ENCODE measurements at places on chromosomes 12 and 14.

GRCh38 chr12:130382818-130383217 lies 45.1 kb downstream of the PIWIL1 start:
- no peak for DNase-seq

- no peak for DNase-seq
Measured at GRCh38 chr12:55653031-55653430, 16.3 kb downstream of the OR10P1 start.

DNA sequence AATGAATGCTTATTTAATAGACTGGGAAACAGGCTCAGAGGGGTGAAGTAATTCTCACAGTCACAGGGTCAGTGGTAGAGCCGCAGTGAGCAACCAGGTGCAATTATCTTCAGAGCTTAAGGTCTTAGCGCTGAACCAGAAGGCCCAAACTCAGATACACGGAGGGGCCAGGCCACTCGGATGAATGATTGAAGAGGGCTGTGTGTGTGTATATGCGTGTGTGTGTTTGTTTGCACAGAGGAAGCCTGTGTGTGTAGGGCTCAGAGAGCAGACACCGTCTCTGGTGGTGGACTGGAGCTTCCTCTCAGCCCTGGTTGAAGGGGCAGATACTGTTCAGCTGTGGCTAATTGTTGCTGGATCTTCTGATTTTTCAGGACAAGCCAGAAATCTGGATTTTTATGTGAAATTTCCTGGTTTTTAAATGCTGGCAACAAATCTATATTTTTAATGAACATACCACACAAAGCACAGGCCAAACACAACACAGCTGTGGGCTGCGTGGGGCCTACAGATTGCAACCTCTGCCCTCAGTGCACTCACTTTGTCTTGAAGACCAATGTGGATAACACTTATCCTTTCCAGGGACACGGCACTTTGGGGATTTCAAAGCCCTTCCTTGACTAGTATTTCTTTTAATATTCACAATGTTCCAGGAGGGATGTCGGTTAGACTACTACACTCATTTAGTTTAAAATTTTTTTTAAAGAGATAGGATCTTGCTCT lies 94.5 kb upstream of the NRXN3 start:
- no peak for DNase-seq

DNA sequence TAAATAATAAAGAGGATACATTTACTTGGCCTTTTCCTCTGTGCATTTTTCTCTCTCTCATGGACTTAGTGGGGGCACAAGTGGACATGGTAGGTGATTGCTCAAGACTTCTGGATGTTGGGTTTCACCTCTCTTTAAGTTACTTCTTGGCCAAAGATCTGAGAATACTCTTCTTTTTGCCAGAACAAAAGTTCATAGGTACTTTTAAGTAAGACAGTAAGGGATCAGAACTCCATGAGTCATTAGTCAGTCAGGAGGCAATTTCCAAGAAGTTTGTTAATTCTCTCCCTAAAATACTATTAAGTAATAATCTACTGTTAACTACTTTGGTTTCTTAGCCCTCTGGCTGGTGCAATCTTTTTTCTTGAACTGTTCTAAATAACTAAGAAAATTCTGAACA lies 84.2 kb downstream of the GRIP1 start:
- DNase-seq = no peak

GRCh38 chr14:103724116-103724515 lies 8.5 kb downstream of the ZFYVE21 start:
- peak; percentile 84 for DNase-seq

All from Right ventricle myocardium inferior (tissue), 1 donor.